ENCODE measurements at places on chromosomes 1 and 21.
A peak's percentile ranks its signal among the peaks of the same experiment; 100 is the strongest.

GRCh38 chr1:211613108-211613947 is 34.4 kb upstream of the SLC30A1 start:
- DNase-seq, result peak; percentile 90

DNA sequence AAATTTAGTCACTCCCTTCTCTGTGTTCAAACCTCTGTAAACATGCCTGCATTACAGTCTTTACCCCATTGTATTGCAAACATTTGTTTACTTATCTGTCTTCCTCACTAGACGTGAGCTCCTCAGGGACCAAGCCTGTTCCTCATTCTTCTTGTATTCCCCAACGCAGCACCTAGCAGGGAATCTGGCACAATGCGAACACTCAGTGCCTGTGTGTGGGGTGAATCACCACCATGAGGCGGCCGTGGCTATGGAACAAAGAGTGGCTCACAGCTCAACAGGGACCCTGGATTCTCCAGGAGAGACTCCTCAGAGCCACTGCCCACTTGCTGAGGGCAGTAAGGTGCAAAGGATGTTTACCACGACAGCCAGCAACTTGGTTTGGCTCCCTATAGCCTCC is 95.9 kb downstream of the DDX20 start:
- DNase-seq, result no peak

DNA sequence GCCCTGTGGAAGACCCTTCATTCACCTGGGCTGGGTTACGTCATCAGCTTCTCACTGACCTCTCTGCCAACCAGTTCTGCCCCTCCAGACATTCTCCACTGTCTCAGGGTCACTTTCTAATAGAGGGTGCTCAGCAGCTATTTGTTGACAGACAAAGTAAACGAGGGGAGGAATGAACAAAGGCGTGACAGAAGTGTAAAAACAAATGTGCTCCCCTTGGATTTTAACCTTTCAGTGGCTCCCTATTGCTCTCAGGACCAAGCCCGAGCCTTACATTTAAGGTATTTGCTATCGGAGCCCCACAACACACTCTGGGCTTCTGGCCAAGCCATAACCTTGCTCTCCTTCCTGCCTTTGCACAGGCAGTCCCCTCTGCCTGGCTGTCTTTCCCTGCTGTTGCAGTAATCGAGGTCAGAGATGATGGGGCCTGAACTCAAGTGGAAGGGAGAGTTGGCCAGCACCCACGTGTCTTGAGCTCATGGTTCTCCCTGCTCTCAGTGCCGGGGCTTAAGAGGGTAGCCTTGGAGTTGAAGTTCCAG is 9.3 kb upstream of the MARCKSL1 start:
- DNase-seq, result no peak

DNA sequence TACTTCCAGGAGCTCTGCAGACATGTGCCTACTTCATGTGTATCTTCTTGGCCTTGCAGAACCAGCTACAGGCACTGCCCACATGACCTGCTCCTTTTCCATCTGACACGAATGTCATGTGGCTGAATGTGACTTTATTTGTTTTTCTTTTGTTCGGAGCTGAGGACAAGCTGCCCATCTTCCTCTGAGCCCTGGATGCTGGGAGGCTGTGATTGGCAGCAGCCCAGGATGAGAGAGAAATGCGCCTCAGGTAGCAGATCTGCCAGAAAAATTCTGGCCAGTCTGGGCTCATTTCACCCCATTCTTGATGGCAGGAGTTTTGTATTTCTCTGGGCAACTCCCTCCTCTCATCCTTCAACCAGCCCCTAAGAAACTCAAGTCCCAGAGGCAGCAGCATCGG is 372.0 kb downstream of the RPS6KC1 start:
- no peak for DNase-seq

- DNase-seq, result no peak
These were observed 29.4 kb downstream of the LRRC3 start for GRCh38 chr21:44484498-44485253.

GRCh38 chr21:30434033-30434631 is 4.1 kb downstream of the KRTAP13-4 start:
- DNase-seq, result peak; percentile 35

DNA sequence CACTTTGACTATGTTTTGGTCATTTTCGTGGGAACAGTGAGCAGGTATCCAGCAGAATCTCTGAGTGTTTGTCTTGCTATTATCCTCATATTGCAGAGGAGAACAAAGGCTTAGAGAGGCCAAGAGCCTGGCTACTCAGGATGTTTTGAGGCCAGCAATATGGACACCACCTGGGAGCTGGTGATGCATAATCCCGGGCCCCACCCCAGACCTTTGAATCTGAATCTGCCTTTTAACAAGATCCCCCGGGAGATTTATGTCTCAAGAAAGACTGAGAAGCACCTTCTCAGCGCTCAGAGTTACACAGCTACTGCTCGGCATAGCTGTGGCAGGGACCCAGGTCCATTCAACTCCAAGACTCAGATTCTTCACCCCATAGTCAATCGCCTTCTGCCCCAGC is 72.8 kb downstream of the PTPRU start:
- no peak for DNase-seq

DNA sequence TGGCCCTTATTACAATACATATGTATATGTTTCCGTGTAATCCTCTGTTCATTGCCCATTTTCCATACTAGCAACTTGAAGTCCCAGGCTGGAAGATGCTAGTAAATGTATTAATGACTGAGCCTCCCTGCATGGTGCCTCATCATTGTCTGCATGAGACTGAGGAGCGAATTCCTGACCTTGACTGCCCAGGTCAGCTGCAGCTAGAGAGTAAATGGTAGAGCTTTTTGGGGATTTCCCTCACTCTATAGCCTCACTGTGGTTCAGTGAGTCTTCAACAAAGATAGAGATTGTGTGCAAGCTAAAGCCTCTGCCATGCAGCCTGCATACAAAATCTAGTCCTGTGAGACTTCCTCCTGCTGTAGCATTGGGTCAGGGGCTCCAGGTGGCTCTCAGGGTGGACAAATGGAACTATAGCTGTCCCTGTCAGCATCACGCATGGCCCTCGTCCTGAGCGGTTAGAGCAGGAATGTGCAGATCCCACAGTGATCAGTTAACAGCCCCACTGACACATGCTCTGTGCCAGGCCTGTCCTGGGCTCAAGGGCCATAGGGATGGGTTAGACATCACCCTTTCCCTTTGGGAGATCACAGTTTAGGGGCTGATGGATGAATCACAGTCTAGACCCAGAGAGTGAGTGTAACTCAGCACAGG is 741.7 kb downstream of the MATN1 start:
- DNase-seq, result no peak

Measured in A172 (cell line).